ENCODE measurements at places on chromosomes 2 and 18.

GRCh38 chr2:201644001-201644400, 698 bp upstream of the TMEM237 start:
- DNase-seq = no peak

DNA sequence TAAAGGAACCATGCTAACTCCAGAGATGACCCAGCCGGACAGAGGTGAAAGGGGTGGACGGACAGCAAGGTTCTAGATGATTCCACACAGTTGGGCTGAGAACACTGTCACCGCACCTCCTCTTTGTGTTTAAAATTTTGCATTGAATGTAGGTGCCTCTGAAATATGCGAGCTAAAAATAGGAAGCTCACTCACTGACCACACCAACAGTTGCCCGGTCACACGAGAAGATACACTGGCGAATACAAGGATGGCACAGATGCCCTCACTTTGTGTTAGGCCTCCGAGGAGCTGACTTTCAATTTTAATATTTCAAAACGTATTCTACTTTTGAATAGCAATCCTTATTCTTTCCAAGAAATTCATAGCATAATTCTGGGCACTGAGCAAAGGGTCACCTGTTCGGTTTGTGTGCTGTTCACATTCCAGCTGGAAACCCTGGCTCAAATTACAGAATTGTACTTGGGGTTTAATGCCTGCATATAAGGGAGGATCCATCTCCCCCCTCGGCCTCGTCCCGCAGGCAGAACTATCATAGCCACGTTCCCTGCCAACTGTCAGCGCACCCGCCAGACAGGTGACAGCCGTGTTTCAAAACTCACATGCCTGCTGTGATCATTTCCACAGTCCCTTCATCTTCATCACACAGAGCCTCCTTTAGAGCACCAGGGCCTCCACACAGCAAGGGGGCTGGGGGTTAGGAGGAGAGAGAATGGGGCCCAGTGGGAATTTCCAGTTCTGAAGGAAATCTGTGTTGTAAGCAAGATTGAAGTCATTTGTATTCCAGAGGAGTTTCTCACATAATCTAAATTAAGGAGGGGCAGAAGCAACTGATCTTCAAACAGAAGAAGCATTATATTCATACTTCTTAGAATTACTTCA, 48.2 kb downstream of the ADI1 start:
- no peak for DNase-seq

GRCh38 chr2:145685383-145686050, 1165.6 kb upstream of the ZEB2 start:
- DNase-seq = no peak

GRCh38 chr2:44524347-44524926, 162.7 kb downstream of the CAMKMT start:
- no peak for DNase-seq

- DNase-seq = no peak
These were observed 494.1 kb upstream of the MEIS1 start for GRCh38 chr2:65940856-65941255.

DNA sequence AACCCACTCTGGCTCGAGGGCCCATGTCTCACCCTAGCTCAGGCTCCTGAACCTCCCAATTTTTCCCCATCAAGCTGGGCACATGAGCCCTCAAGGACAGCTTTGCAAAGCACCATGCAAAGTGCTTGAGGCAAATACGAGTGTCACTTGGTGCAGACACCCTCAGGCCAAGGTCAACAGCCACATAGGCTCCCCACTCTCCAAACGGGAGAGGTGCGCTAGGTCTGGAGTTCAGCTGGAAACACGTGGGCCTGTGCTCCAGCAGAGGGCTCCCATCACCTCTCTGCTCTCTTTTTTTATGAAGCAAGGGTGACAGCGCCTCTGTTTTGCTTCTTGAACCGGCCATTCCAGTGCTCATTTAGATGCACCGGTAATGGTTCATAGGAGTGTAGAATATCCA, 11.9 kb upstream of the ARHGAP25 start:
- no peak for DNase-seq

- peak; percentile 48 for DNase-seq
These were observed 7.2 kb downstream of the POMC start for GRCh38 chr2:25161055-25161781.

GRCh38 chr2:181679544-181679979, 755 bp downstream of the NEUROD1 start:
- no peak for DNase-seq

- DNase-seq = no peak
These were observed 1.4 kb downstream of the IL37 start for GRCh38 chr2:112912403-112912802.

- no peak for DNase-seq
These were observed 66.4 kb upstream of the EPAS1 start for GRCh38 chr2:46230677-46231425.

DNA sequence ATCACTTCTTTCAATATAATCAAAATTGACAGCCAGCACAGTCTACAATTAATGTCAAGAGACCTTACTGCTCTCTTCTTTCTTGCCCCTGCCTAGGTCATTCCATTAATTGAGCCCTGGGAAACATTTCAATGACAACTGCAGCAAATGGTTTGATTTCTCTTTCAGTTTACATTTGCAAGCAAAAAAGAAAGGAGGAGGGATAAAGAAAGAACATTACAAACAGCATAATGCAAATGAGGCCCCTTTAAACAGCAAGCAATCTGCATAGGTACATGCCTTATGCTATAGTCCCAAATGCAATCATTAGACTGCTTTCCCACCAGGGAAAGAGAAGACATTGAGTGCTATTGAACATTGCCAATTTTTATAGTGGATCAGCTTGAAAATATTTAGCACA, 655.0 kb upstream of the CDH2 start:
- DNase-seq = no peak

- DNase-seq = peak; percentile 84
These were observed at the start of gene FOSL2 for GRCh38 chr2:28392297-28393113. Gene FOSL2 (plus strand): TSS chr2:28392858. CDS start chr2:28393721, 863 bp downstream.

GRCh38 chr2:88123164-88123974, 4.5 kb downstream of the FABP1 start:
- DNase-seq = no peak

All from stimulated activated CD4-positive, alpha-beta T cell treated with anti-CD3 and anti-CD28 coated beads, Interleukin-1b, Interleukin-23, amount 100 ng/mL, for 1 hour (primary cell).